Caudate nucleus (tissue), 63 donors: ENCODE measurements at places on chromosomes 4 and X.

DNA sequence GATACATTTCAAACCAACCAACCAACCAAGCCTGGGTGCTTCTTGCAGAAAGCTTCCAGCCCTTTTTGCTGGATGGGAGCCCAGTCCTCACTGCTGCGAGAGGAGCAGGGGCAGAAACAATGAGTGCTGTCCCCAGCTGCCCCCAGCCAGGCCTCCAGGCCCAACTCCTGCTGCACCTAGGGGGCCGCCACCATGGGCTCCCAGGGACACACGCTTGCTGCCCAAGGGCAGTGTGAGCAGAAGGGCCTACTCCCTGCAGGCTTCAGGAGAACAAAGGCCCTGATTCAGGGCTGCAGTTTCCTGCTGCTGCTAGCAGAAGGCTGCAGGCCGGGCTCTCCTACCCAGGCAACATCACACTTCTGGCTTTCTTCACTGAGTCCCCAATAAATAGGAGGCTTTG is 37.7 kb upstream of the ENPP6 start:
- peak; percentile 53 for DNase-seq

GRCh38 chr4:52843351-52843750 is 18.8 kb upstream of the RASL11B start:
- DNase-seq = no peak

DNA sequence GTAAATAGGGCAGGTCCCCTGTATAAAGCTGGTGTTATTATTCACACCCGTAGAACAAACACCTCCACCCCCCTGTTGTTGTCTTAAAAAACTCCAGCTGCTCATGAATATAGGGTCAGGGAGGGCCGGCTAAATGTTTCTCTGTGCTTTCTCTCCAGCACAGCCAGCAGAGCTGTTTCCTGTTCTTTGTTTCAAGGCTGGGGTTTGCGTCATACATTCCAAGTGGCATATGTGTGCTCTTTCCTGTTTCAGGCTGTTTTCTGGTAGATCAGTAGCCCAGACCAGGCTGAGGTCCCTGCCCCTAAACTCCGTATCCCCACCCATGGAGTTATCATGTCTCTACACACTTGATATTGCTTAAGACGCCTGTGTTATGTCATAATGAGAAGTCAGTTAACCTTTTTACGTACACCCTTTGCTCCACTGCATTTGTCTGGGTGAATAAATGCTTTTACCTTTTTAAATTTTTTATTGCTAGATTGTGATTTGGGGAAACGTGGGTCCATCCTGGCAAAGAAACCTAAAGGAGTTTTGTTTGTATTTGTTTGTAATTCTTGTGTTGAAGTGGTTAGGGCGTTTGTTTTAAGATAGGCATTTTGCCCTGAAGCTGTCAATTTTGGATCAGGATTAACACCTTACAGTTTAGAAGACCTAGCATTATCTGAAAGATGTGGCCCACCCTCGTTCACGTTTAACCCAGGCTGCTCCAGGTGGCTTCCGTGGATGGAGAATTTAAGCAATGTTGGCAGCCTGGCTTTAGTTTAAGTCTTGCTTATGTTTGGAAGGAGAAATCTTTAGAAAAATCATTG is 3.3 kb downstream of the KLF3 start:
- DNase-seq = peak; percentile 52

- no peak for DNase-seq
Observed at GRCh38 chr4:17085416-17085815, 187.0 kb upstream of the LDB2 start.

DNA sequence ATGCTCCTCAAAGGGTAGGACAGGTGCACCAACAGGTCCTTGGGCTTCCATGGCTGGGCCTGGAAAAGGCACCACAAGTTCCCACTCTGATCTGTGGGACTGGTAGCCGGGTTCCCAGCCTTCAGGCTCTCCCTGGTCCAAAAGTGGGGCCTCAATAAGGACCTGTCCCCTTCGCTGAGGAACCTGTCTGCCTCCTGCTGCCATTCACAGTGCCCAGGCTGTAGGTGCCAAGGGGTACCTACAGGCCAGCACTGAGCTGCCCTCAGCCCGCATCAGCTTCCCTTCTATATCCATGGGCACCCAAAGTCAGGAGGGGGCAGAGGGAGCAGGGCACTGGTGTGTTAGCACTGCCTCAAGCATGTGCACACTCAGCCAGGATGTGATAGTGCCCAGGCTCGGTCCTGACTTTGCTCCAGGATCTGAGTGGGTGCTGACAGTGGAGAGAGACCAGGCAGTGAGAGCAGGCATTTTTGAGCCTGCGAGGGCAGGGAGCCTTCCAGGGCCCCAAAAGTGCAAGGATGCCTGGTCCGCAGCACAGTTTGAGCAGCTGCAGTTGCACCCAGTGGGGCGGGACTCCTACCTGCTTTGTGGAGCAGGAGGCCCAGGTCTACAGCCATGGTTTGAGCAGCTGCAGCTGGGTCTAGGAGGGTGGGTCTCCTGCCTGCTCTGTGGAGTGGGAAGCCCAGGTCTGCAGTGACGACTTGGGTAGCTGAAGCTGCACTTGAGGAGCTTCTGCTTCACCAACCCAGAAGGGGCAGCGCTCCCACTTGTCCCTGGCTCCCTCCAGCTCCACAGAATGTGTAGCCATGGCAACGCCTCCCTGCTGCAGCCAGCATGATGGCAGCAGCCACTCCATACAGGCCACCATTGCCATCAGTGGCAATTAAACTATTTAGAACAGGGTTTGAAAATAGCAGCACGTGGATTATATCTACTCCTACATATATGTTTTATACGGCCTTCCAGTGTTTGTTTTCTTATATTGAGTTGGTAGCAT is 376.4 kb downstream of the KCTD8 start:
- no peak for DNase-seq

GRCh38 chrX:274904-275475 is 6.2 kb upstream of the PLCXD1 start:
- DNase-seq = no peak

DNA sequence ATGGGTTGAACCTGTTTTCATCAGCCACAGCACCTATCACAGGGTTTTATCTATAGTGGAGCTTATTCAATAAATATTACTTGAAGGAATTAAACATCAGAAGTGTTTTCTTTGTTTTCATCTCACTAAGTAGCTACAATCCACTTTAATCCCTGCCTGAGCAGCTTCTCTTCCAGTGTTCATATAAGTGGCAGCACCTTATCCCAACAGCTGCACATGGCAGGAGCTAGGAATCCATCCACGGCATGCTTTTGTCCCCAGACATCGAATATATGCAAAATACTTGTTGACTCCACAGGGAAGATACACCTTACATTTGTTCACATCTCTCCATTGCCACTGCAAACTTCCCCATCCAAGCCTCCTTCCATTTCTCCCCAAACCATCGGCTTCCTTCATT is 549.8 kb upstream of the FAM241A start:
- no peak for DNase-seq

DNA sequence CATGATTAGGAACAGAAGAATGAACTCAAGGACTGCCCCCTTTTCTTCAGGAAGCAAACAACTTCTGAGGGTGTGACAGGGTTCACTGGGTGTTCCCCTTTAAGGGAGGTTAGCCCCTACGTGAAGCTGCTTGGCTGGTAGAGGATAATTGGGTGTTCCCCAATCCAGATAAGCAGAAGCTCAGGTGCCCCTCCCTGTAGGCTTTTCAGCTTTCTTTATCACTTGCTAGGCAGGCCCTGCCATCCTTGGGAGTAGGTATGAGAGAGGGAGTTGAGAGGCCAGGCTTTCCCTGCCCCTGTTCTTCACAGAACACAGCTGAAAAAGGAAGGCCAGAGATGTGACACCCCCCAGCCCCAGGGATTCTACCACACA is 44.2 kb downstream of the RTL9 start:
- DNase-seq = no peak

DNA sequence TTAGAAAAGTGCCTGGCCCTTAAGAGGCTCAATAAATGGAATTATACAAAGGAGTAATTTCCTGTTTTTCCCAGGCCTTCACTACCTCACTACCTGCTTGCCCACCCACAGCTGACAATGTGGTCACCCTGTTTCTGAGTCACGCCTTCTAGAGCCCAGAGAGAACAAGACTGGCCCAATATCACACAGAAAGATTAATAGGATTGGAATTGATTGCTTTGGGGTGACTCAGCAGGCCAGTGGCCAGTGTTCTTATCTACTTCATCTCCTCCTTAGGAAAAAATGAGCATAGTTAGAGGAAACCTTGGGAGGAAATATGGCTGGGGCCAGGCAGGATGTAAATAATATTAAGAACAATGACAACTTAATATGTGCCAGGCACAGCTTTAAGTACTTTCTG is 4.5 kb upstream of the FGF16 start:
- no peak for DNase-seq

DNA sequence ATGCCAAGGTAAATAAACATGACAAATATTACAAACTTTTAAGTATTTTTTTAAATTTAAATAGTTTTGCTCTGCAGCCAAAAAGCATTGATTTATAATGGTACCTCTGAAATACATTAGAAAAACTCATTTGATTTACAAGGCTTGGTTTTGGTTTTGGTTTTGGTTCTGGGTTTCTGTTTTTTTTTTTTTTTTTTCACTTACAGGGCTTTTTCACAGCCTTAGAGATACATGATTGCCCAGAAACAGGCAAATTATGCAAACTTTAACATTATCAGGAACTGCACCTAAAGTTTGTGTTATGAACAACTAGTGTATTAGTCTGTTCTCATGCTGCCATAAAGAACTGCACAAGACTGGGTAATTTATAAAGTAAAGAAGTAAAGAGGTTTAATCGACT is 196.4 kb upstream of the DDX53 start:
- DNase-seq = no peak

DNA sequence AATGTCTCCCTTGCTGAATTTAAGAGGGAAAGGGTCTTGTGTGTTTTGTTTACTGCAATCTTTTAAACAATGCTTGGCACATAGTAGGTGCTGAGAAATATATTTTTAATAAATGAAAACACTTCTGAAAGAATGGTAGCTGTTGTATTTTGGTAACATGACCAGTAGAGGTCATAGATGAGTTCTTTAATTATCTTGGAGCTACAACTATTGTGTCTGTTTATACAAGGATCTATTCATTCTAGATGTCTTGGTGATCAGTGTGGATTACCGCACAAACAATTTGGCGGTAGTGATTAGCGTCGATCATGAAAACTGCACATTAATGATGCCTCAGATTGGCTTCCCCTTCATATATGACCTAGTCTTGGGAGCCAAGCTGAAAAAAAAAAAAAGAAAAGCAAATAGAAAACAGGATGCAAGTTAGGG is 21.4 kb upstream of the SCRG1 start:
- no peak for DNase-seq

DNA sequence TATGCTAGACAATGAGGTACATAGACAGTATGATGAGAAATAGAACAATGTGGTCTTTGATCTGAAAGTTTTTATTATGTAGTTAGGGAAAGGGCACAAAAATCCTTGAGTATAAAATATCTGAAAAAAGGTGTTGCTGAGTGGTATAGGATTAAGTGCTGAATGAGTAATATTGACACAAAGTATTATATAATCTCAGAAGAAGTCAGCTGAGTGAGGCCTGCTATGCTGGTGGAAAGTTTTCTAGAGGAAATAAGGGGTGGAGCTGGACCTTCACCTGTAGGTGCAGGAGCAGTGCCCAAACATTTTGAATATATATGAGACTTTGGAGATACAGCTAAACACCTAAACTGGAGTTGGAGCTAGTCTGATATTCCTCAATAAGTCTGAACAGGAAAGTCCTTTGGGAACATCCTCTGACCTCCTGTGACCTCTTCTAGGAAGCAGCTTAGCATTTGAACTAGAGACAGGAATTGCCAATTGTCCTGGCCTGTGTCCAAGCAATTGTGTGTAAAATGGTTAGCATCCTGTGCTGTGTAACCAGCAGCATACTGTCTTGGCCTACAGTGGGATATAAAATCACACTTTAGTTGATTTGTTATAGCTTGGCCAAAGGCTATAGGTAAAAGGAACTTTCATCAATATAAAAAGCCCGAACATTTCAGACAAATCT is 285.3 kb downstream of the ANKRD50 start:
- no peak for DNase-seq

- DNase-seq = no peak
Observed at GRCh38 chr4:176794651-176795050, 1.9 kb upstream of the VEGFC start.

GRCh38 chr4:53781629-53782457 is 190.6 kb upstream of the LNX1 start:
- DNase-seq = no peak

DNA sequence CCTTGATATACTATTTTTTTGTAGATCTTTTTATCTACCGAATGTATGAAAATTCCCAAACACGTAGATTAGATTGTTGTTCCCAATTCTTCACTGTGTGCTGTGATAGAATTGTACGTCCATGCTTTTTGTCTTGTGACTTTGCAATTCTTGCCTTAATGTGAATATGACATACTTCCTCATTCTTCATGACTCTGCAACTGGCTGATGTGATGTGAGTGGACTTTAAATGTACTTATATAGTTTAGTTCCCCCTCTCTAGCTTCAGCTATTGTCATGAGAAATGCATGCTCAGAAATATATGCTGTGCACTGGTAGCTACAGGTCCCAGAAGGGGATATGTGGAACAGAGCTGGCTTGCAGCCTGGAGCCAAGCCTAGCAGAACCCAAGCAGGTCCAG is 89.4 kb downstream of the FTHL17 start:
- no peak for DNase-seq

GRCh38 chrX:136250191-136251040 is 784 bp downstream of the MAP7D3 start:
- DNase-seq = no peak

DNA sequence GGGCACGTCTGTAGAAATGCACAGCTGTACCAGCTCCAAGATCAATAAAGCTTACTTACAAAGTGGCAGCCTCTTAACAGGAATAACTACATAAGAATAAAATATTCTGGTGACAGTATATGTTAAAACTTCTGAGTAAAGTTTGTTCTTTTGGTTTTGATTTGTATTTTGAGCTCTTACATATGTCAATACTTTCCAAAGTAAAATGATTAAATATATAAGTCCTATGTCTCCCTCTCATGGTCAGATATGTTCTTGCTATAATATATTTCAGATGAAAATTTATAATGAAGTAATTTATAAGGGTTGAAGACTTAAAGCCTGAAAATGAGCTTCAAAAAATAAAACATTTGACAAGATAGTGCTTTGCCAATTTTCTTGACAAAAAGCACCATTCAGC is 254.4 kb downstream of the NPFFR2 start:
- no peak for DNase-seq

- no peak for DNase-seq
Observed at GRCh38 chr4:5389756-5390310, 318.5 kb downstream of the EVC2 start.

GRCh38 chr4:104971462-104971861 is 175.2 kb upstream of the TET2 start:
- DNase-seq = no peak

- DNase-seq = no peak
Observed at GRCh38 chr4:119785963-119786362, 157.4 kb upstream of the PDE5A start.
